ENCODE measurements at places on chromosomes 4 and X.

DNA sequence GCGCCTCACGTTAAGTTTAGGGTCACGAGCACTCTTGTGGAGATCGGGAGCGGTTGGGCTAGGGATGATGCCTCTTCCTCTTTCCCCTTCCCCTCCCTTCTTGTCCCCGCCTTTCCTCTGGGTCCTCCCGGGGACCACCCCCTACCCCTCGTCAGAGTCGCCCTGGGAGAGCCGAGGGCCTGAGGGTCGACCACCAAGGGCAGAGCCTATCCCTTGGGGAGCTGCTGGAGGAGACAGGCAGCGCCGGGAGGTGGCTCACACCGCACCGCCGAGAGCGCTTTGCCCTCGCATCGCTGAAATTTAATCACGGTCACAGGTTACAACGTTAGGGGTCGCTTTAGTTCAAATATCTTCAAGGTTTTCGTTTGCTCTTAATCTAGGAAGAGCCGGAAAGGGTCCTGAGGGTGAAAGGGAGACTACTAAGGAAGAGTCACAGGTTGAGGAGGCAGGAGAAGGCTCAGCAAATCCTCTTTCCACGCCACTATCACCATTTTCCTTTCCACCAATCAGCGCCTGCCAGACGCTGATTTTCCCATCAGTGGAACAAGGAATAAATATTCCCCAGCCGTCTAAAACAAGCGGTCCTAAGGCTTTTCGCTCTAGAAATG lies 528 bp upstream of the SNCA start:
- DNase-seq, result no peak

DNA sequence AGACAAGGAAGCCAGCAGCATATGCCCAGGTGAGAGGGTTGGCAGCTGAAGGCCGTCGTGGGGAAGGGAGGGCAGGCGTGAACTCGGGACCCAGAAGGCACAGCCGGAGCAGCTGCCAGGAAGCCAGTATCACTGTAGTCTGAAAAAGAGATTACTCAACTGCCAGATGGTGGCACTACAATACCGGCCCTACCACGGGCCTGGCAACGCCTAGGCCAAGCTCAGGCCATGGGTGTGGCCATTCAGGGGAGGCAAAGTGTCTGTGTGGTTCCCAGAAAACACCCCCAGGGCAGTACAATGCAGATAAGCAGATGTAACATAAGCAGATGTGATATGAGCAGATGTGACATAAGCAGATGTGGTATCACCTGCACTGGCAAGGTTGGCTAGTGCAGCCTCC lies 236.0 kb downstream of the AFAP1 start:
- DNase-seq, result no peak

DNA sequence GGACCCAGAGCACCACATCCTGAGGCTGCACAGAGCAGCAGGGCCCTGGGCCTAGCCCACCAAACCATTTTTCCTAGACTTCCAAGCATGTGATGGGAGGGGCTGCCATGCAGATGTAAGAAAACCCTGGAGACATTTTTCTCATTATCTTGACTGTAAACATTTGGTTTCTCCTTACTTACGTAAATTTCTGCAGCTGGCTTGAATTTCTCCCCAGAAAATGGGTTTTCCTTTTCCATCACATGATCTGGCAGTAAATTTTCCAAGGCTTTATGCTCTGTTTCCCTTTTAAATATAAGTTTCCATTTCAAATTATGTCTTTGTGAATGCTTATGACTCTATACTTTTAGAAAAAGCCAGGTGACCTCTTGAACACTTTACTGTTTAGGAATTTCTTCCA lies 945.9 kb upstream of the NDST4 start:
- DNase-seq, result no peak

DNA sequence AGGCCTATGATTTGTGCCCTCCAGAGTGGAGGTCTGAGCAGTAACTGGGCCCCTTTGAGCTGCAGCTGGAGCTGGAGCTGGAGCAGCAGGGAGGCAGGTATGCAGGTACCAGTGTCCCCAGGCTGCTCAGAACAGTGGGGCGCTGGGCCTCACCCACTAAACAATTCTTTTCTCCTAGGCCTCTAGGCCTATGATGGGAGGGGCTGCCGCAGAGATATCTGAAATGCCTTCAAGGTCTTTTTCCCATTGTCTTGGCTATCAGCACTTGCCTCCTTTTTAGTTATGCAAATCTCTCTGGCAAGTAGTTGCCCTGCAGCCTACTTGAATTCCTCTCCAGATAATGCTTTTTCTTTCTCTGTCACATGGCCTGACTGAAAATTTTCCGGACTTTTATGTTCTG lies 79.7 kb upstream of the OTUD4 start:
- no peak for DNase-seq

- DNase-seq, result no peak
Observed at GRCh38 chr4:149988087-149988410, 90.2 kb upstream of the DCLK2 start.

GRCh38 chrX:16023790-16024734 lies 99.3 kb upstream of the GRPR start:
- no peak for DNase-seq

DNA sequence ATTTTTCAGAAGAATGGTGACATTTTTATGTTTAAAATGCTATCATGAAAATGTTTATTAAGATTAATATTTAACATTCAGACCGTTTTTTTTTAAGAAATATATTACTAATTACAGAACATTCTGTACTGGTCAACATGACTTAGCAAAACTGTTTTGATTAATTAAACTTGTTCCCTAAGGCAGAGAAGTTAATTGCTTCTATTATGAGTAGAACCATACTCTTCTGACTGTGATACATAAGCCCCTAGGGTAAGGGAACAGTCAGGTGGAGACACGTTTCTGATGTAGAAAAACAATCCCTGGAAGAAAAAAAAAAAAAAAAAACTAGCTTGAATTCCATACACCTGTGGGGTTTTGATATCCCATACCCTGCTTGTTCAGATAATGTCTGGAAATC lies 97.4 kb downstream of the GPM6A start:
- DNase-seq, result no peak

- no peak for DNase-seq
Observed at GRCh38 chr4:175412746-175413145, 399.3 kb downstream of the GPM6A start.

GRCh38 chr4:907691-908425 lies 24.3 kb downstream of the GAK start:
- DNase-seq, result no peak

- no peak for DNase-seq
Observed at GRCh38 chrX:292900-293897, 12.0 kb downstream of the PLCXD1 start.

- DNase-seq, result peak; percentile 64
Observed at GRCh38 chr4:108072300-108072699, 82.6 kb downstream of the HADH start.

GRCh38 chrX:56764975-56765791 lies 36.1 kb downstream of the NBDY start:
- DNase-seq, result no peak

DNA sequence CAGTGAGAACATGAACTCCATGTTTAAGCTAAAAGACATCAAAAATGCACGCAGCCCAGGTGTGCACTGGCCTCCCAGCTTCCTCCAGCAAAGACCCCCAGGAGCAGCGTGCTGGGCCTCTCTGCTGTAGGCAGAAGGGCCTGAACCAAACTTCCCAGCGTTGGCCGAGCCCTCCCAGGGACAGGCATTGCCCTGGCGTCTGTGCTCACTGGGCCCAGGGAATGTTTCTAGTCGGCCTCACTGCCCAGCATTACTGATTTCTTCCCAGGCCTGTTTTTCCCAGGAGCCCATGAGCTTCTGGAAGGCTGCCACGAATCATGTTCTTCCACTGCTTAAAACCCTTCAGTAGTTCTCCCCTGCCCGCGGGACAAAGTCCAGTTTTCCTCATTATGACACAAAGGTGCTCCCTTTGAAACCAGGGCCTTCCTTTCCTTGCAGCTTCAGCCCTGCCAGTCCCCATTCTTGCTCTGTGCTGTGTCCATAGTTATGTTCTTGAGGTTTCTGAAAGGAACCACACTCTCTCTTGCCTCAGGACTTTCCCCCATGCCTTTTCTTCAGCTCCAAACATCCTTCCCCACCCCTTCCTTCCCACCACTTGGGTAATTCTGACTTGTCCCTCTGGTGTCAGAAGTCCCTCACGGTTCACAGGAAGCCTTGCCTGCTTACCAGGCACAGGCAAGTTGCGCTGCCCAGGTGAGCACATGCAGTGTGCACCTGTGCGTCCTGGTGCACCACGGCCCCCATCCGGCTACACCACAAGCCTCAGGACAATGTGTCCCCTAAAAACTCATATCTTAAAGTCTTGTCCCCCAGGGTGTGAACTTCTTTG lies 93.4 kb upstream of the ENPP6 start:
- no peak for DNase-seq

DNA sequence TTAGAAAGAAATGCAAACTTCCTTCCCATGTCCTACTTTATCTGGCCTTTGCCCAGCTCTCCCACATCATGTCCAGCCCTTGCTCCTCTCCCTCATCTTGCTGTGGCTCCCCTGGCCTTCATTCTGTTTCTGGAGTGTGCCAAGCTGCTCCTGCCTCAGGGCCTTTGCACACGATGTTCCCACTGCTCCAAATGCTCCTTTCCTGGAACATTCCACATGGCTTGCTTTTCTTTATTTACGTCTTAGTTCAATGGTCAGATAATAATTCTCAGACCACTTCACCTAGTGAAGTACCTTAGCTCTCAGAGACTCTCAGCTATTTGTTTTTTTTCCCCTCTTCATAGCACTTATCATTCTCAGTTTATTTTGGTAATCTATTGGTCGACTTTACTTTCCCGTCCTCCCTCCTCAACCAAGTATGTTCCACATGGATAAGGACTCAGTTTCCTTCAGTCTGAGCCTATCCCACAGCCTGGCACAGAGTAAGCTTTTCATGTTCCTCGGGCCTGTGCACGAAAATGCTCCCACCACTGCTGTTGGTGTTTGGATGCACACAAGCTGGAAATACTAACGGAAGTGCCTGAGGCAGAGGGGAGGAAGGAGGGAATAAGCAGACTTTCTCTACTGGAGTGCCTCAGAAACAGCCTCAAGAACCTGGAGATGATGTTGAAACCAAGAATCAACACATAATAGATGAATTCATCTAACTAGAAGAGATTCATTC lies 23.4 kb upstream of the MAP9 start:
- DNase-seq, result no peak

- DNase-seq, result no peak
Observed at GRCh38 chrX:125132274-125132673, 187.4 kb upstream of the TEX13C start.

GRCh38 chr4:17024425-17024824 lies 126.0 kb upstream of the LDB2 start:
- DNase-seq, result no peak

DNA sequence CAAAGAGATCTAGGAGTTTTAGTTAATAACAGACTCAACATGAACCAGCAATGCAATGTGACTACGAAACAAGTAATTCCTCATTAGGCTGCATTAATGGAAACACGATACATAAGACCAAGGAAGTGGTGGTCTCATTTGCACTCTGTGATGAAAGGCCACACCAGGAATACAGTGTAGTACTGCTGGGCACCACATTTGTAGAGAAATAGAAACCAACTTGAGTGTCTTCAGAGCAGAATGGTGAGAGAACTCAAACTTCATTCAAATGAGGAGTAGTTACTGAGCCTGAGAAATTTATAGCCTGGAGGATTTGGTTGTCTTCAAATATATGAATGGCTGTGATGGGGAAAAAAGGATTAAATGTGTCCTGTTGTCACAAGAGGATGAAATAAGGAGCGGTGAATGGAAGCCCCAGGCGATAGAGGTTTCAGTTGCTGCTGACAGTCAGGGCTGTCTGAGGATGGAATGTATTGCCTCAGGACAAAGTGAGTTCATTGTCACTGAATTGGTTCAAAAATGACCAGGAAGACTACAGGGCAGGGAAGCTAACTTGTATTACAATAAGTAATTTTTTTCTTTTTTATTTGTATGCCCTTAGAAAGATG lies 50.9 kb downstream of the NFKB1 start:
- no peak for DNase-seq

GRCh38 chr4:38896940-38897339 lies 29.3 kb downstream of the FAM114A1 start:
- DNase-seq, result no peak

DNA sequence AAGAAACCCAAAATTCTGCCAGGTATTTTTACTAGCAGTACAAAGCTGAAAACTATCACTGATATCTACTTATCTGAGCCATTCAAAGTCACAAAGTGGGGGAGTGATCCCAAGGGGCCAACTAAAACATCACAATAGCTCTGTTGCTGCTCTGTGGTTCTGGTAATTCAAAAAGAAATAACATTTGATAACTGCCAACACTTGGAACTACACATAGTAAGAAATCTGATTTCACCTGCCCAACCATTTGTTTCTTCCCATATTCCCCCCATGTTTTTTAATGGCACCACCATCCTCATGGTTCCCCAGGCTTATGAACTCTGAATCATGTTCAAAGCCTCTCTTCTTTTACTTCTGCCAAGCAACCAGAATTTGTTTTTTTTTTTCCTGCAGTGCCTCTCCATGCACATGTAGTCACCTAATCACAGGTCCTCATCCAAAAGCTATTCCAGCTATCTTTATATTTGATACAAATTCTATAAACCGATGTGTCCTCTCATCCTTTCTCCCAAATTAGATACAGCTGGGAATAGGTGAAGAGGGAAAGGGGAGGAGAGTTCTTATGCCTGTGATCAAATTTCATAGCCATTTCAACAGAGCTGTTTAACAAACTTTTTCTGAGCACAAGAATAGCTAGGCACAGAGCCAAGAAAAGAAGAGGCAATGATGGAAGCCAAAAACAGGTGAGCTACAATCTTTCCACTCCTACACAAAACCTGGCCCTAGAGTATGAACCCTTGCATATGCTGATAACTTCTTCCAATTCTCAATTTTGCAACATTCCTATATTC lies 7.7 kb downstream of the AMMECR1 start:
- DNase-seq, result no peak

GRCh38 chrX:153884136-153884535 lies 1.8 kb downstream of the L1CAM start:
- DNase-seq, result no peak

DNA sequence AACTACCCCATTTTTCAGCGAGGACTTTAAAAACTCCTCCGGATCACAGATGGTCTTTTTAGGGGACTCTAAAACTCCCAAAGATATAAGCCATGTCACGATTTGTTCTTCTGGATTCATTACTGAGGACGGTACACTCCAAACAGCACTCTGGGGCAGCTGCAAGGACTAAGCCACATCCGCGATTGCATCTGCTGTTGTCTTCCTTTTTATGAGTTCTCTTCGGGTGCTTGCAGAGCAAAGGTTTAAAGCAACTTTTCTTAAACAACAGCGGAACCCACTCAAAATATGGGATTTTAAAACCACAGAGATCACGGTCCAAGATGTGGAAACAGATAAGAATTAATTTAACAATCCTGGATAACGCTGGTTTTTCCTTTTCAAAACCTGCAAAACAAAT lies at the start of gene ARHGEF6:
Gene ARHGEF6 (minus strand): TSS at position 170 of the 400 bp plus-strand sequence. CDS start 50 bp downstream, at position 120.
- no peak for DNase-seq

Data from effector CD8-positive, alpha-beta T cell (primary cell).